GM12878 (cell line): ENCODE measurements at places on chromosomes 3 and 15.

DNA sequence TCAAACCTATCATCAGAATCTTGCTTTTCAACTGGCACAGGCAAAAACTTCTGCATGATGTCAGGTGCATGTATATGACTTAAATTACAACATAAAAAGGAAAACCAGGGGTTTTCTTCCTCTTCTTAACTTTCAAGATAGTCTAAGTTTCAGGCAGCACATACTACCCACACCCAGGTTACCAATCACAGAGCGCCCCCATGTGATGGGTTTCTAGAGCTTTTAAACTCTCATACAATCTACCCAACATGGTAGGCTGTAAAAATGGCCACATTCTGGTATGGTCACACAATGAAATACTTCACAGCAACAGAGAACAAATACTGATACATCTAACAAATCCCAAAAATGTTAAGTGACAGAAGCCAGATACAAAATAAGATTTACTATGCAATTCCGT, 7.4 kb downstream of the MESD start:
- no peak overlapping the region for H3K27ac ChIP-seq
- DNase-seq, result no peak
- H3K4me3 ChIP-seq, result no peak overlapping the region
- H3K4me1 ChIP-seq, result peaks cover 5% of the 10 kb centered on the region
- H3K36me3 ChIP-seq, result peaks cover 10% of the 10 kb centered on the region

DNA sequence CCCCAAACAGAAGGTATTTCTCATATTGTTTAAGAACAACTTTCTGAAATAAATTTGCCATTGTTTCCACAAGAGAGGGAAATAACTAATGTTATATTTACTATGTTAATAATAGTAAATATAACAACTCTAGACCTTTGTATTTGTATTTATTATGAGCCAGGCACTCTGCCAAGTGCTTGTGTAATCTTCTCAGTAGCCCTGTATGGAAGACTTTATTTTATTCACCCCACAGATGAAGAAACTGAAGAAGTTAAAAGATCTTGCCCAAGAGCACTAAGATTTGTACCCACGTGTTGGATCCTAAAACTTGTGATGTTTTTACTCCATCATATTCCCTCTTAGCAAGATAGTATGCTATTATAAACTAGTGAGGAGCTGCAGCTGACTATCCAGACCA, 12.0 kb upstream of the GNB4 start:
- H3K27me3 ChIP-seq, result no peaks in the 10 kb centered on the region; the same call in 1 of the 2 replicates
- H3K27ac ChIP-seq, result no peak overlapping the region
- H3K4me3 ChIP-seq, result no peak overlapping the region
- DNase-seq, result no peak
- no peaks in the 10 kb centered on the region for H3K4me1 ChIP-seq

DNA sequence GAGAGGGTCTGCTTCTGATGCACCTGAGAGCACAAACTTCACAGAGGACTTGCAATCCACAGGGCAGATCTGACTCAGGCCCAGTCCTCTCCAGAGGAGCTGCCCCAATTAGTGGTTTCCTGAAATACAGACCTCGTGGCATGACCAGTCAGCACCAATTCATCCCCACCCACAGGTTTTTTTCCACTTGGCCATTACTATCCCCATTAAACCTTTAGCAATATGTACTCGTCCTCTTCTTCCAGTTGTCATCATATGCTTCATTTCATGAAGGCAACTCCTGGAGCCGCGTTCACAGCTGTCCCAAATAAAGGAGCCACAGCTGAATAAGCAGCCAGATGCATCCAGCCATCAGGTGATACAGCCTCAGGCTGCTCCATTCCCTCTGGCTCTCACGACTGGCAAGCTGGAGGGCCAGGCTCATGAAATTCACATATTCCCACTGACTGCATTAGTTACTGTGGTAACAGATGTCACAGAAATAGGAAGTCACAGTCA, 163.1 kb downstream of the FMN1 start:
- DNase-seq, result no peak
- H3K4me1 ChIP-seq, result no peaks in the 10 kb centered on the region
- no peaks in the 10 kb centered on the region for H3K36me3 ChIP-seq
- no peak overlapping the region for H3K4me3 ChIP-seq
- H3K27me3 ChIP-seq, result no peaks in the 10 kb centered on the region; the same call in 1 of the 2 replicates

DNA sequence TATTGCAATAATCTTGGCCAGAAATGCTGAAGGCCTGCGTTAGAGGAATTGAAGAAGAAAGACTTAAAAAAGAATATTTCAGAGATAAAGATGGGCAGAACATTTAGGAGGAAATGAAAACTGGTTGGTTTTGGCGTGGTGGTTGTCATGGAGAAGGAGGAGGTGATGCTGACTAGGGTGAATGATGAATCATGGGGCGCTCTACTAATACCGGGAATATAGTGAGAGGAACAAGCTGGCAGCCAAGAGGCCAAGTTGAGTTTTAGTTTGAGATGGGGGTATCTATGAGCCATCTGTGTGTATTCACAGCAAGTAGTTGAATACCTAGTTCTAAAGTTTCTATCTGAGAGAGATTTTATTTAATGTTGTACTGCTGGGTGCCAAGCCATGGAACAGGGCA, 6.8 kb upstream of the GAP43 start:
- H3K27me3 ChIP-seq, result 0 out of 2 replicates have a peak, but pooled peaks cover 1% of the 10 kb centered on the region
- no peak overlapping the region for H3K4me3 ChIP-seq
- DNase-seq, result no peak
- no peaks in the 10 kb centered on the region for H3K36me3 ChIP-seq
- no peaks in the 10 kb centered on the region for H3K4me1 ChIP-seq
- no peak overlapping the region for H3K27ac ChIP-seq

- DNase-seq, result no peak
- peaks cover 13% of the 10 kb centered on the region; the same call in 1 of the 2 replicates for H3K36me3 ChIP-seq
- H3K27me3 ChIP-seq, result no peaks in the 10 kb centered on the region
- no peak overlapping the region for H3K27ac ChIP-seq
- H3K4me3 ChIP-seq, result no peak overlapping the region
Measured at GRCh38 chr3:39100500-39100886, 6.9 kb downstream of the GORASP1 start.

DNA sequence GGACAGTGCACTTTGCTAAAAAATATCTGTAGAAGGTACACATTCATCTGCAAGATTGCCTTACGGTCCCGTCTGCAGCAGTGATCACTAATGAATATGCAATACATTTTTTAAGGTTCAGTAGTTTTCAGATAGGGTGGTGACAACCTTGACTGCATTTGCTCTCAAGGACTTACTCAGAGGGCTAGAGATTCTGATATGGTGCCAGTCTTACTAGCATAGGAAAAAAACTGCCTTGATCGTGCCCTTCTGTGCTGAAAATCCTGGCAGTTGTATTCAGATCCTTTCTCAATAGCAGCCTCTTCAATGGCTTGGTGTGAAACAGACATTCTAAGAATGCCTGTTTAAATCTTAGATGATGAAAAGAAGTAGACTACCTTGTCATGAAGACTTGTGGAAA, 411.9 kb upstream of the CCDC54 start:
- no peaks in the 10 kb centered on the region for H3K27me3 ChIP-seq
- H3K4me3 ChIP-seq, result no peak overlapping the region
- H3K27ac ChIP-seq, result no peak overlapping the region
- H3K4me1 ChIP-seq, result no peaks in the 10 kb centered on the region

DNA sequence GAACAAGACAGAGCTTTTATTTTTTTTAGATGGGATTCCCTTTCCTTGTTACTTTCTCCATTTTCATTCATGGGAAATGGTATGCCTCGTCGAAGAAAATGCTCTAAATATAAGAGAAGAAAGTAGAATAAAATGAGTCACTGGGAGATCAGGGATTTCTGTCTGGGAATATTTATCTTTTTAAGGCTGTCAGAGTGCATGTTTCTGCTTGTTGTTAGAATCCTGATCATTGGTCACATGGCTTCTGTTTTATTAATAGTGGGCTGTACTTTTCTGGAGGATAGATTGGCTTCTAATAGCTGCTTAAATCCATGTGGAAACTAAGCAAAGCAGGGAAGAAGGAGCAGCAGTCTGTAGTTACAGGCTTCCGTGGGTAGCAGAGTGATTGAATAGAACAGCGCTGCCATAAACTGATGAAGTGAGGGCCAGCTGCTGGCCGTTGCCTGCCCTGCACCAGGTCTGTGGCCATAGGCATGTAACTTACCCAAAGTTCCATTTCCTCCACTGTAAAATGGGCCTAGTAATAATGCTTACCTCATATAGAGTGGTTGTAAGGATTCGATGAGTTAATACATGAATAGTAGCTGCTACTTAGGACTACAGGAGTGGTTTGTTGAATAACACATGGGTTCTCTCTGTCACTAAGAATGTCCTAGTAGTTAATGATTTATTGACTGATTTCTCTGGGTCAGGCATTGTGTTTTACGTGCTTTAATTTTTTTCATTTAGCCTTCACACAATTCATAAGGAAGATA, 289.9 kb downstream of the SATB1 start:
- no peak overlapping the region for H3K27ac ChIP-seq
- H3K4me3 ChIP-seq, result no peak overlapping the region
- H3K27me3 ChIP-seq, result no peaks in the 10 kb centered on the region
- no peak for DNase-seq

DNA sequence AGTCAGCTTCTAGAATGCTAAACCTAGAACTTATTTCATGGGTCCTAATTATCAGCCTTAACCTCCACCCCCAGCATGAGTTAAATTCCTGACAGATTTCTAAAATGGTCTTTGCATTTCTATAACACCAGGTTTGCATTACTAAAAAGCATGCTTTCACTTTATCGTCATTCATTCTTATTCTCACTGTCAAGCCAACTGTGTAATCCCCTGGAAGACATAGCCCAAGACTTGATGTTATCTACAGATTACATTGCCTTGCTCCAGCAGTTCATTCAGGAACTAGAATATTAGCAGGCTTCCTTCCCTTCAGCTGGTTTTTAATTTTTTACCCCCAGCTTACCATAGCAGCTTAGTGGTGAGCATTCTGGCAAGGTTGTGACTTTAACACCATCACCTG, 184.0 kb downstream of the SLCO3A1 start:
- H3K4me3 ChIP-seq, result no peak overlapping the region
- no peak overlapping the region for H3K27ac ChIP-seq
- no peak for DNase-seq

DNA sequence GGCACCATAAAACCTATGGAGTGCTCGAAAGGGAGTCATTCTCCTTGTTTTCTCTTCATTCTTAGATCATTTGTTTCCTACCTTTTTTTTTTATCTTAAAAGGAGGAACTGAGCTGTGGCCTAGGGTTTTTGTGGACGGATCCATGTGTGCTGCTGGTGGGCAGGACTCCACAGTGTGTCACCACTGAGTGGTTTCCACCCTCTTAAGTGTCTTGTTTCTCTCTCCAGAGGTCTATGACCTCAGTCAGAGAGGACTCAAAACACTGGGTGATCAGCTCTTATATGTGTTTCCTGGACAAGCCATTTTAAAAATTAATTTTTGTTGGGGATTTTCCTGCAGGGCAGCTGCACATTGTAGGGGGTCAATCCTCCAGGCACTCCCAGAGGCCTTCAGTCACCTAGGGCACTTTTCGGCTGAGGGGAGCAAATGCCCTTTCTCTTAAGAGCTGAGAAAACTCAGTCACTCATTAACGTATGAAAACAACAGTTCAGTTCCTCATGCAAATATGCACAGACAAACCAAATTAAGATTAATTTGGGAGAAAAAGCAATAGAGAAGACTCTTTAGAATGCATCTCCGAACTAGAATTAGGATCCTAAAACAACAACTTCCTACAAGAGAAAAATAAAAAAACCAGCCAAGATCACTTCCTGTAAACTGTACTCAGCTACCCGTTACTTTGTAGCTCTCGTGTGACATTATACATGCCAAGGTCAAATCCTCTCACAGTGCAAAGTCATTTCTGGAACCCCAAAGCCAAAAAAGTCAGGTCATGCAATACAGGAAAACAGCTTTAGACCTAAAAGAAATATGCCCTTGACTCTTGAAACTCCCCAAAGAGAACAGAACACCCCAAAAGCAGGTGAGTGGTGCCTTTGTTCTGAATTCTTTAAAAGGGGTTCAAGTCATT, 27.6 kb upstream of the FAM3D start:
- H3K4me1 ChIP-seq, result no peaks in the 10 kb centered on the region
- no peak overlapping the region for H3K4me3 ChIP-seq
- H3K36me3 ChIP-seq, result no peaks in the 10 kb centered on the region
- H3K27me3 ChIP-seq, result no peaks in the 10 kb centered on the region

GRCh38 chr15:68616397-68616796, 37.6 kb downstream of the CORO2B start:
- no peak overlapping the region for H3K27ac ChIP-seq
- no peaks in the 10 kb centered on the region for H3K4me1 ChIP-seq
- H3K27me3 ChIP-seq, result peaks cover 2% of the 10 kb centered on the region; the same call in 1 of the 2 replicates
- H3K4me3 ChIP-seq, result no peak overlapping the region
- H3K36me3 ChIP-seq, result no peaks in the 10 kb centered on the region

GRCh38 chr15:60704129-60704528, 225.2 kb upstream of the ICE2 start:
- no peak overlapping the region for H3K4me3 ChIP-seq
- no peaks in the 10 kb centered on the region for H3K27me3 ChIP-seq
- H3K36me3 ChIP-seq, result no peaks in the 10 kb centered on the region
- no peak overlapping the region for H3K27ac ChIP-seq

GRCh38 chr15:101151288-101151687, 100.6 kb downstream of the CHSY1 start:
- H3K27ac ChIP-seq, result no peak overlapping the region
- no peaks in the 10 kb centered on the region for H3K27me3 ChIP-seq
- DNase-seq, result no peak
- H3K4me1 ChIP-seq, result peaks cover 28% of the 10 kb centered on the region
- H3K4me3 ChIP-seq, result no peak overlapping the region

DNA sequence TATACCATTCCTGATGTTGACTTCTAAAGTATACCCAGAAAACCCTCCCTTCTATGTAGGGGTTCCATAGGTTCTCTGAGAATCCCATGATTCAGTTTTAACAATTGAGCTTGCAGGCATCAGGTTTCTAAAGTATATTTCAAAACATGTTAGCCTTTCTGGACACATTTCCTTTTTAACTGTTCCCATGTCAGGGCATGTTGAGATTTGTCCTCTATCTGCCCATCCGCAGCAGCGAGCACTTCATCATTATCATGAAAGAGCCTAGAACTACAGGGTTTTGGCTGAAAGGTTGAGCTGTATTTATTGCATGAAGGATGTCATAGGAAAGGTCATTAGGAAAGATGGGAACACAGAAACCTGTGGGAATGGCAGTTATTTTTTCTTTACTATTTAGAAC, 201.1 kb upstream of the BHLHE40 start:
- H3K4me3 ChIP-seq, result no peak overlapping the region
- peaks cover 32% of the 10 kb centered on the region for H3K4me1 ChIP-seq
- DNase-seq, result no peak

DNA sequence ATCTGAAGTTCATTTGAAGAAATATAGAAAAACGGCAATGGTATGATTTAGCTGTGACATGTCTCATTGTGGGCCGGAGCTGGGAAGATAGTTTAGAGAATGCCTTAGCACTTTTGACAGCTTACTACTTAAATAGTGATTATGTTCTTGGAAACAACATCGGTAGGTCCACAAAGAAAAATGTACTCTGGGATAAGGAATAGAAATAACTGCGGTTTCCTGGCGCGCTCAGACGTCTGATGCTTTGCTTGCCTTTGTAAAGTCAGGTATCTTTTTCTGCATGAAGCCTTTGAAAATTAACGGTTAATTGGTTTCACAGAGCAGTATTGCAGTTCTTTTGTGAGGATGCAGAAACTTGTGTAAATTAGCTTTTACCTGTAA, 1.4 kb downstream of the USP3 start:
- H3K27me3 ChIP-seq, result no peaks in the 10 kb centered on the region
- H3K36me3 ChIP-seq, result no peaks in the 10 kb centered on the region
- H3K4me3 ChIP-seq, result peak overlapping the region; percentile 96
- H3K27ac ChIP-seq, result peak overlapping the region; percentile 95
- peaks cover 27% of the 10 kb centered on the region for H3K4me1 ChIP-seq
- no peak for DNase-seq
